ENCODE measurements at places on chromosomes 7 and 10.

DNA sequence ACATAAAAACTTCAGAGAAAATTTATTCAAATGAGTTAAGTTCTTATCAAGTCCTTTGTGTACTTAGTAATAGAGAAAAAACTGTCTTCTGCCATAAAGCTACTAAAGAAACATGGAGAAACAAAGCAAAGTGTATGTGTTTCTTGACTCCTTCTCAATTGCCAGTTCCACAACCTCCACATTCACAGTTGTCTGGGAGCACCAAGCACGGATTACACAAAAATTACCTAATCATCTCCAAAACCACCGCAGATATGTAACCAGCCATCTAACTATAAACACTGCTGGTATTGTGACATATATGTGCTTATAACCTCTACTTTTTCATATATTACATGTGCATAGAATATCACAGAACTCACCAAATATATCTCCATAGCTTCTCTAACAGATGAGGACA is 23.1 kb downstream of the MAGI2 start:
- H3K27ac ChIP-seq: no peak overlapping the region
- DNase-seq: no peak
- no peak overlapping the region for H3K4me3 ChIP-seq
- H3K27me3 ChIP-seq: peaks cover 2% of the 10 kb centered on the region
- no peaks in the 10 kb centered on the region for H3K36me3 ChIP-seq
- H3K4me1 ChIP-seq: no peaks in the 10 kb centered on the region

DNA sequence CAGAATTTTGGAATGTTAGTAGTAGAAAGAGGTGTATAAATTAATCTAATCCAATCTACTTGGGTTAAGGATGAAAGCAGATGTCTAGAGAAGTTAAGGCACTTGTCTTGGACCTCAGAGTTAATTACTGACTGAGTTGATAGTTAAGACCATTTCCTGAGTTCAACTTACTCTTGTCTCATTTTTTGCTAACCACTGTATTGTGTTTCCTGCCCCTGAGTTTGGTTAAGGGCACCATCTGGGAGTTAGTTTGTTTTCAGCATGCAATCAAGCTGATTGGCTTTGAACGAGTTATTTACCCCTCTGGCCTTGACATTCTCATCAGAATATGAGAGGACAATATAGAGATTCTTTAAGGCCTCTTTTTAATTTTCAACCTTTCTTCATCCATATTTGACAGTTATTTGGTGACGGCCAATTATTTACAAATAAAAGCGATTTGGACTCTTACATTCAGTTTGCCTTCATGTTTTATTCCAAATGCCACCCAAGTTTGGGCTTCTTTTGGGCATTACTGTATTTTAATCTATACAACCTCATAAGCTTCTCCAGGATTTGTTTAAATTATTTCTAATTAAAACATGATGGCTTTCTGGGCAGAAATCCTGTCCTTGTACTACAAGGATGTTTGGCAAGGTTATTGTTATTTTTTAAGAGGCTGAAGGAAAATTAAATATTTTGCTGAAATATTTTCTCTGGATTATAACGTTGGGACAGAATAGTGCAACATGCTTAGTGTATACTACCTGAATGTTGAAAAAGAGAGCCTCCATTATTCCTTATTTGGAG is 225.0 kb downstream of the CACNB2 start:
- H3K27ac ChIP-seq: no peak overlapping the region
- H3K36me3 ChIP-seq: peaks cover 4% of the 10 kb centered on the region
- H3K4me1 ChIP-seq: no peaks in the 10 kb centered on the region
- H3K4me3 ChIP-seq: no peak overlapping the region
- H3K27me3 ChIP-seq: no peaks in the 10 kb centered on the region
- no peak for DNase-seq

- no peaks in the 10 kb centered on the region for H3K36me3 ChIP-seq
- no peak for DNase-seq
- peaks cover 4% of the 10 kb centered on the region for H3K27me3 ChIP-seq
- no peak overlapping the region for H3K27ac ChIP-seq
Measured at GRCh38 chr7:152949253-152949652, 189.7 kb downstream of the ACTR3B start.

GRCh38 chr7:132228240-132228639 is 348.0 kb downstream of the PLXNA4 start:
- H3K4me3 ChIP-seq: no peak overlapping the region
- no peak for DNase-seq
- H3K27me3 ChIP-seq: peaks cover 2% of the 10 kb centered on the region

DNA sequence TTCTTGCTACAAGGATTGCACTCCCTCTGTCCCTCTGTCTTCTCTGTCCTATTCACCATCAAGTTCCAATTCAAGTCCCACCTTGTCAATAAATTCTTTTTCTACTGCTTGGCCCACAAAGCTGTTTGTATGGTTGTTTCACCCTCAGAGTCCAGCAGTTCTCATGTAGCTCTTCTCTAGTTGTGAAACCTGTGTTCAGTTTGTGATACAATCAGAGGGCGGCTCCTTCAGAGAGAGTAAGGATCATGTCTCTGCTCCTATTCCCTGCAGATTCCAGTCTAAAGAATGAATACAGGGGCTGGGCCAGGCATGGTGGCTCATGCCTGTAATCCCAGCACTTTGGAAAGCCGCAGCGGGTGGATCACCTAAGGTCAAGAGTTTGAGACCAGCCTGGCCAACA is 126.6 kb upstream of the BET1 start:
- no peaks in the 10 kb centered on the region for H3K4me1 ChIP-seq
- H3K27me3 ChIP-seq: no peaks in the 10 kb centered on the region
- H3K36me3 ChIP-seq: peaks cover 4% of the 10 kb centered on the region
- H3K27ac ChIP-seq: no peak overlapping the region
- no peak overlapping the region for H3K4me3 ChIP-seq
- DNase-seq: no peak

DNA sequence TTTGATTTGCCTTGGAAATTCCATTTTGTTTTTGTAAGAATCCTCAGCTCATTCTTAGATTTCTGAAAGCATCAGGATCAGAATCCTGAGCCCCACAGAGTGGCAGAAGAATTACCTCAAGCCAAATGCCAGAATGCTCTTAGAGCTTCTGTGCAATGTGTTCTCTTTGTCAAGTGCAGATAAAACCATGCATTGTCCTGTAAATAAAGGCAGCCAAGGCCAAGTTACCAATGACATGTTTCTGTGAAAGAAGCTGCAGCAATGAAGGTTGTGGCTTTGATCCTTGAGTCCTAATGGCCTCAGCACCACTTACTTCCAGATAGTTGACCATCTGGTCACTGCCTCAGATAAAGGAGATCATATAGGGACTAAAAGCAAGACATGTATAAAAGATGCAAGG is 343.3 kb upstream of the AKR1E2 start:
- no peaks in the 10 kb centered on the region for H3K4me1 ChIP-seq
- no peaks in the 10 kb centered on the region for H3K27me3 ChIP-seq
- DNase-seq: no peak
- no peak overlapping the region for H3K27ac ChIP-seq
- H3K36me3 ChIP-seq: no peaks in the 10 kb centered on the region

DNA sequence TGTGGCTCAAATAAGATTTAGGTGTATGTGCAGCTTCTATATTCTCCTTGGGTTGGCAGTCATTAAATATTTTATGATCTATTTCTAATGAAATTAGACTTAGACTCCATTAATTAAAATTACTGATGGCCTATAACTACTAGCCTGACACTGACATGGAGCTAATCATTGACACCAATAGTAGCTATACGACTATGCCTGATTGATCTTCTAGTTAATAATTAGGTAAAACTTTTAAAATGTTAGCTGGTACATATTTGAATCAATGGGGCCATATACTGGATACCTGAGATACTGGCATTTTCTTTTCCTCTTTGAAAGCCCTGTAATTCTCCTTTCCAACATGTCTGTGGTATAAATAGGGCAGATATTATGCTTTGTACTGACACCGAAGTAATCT is 14.4 kb downstream of the WEE2 start:
- H3K27me3 ChIP-seq: peaks cover 2% of the 10 kb centered on the region
- H3K4me1 ChIP-seq: no peaks in the 10 kb centered on the region
- no peak overlapping the region for H3K4me3 ChIP-seq
- H3K27ac ChIP-seq: no peak overlapping the region
- H3K36me3 ChIP-seq: peaks cover 2% of the 10 kb centered on the region

GRCh38 chr10:106158241-106158640 is 1006.3 kb downstream of the SORCS1 start:
- no peaks in the 10 kb centered on the region for H3K27me3 ChIP-seq
- no peak overlapping the region for H3K27ac ChIP-seq
- no peaks in the 10 kb centered on the region for H3K4me1 ChIP-seq
- H3K36me3 ChIP-seq: no peaks in the 10 kb centered on the region

DNA sequence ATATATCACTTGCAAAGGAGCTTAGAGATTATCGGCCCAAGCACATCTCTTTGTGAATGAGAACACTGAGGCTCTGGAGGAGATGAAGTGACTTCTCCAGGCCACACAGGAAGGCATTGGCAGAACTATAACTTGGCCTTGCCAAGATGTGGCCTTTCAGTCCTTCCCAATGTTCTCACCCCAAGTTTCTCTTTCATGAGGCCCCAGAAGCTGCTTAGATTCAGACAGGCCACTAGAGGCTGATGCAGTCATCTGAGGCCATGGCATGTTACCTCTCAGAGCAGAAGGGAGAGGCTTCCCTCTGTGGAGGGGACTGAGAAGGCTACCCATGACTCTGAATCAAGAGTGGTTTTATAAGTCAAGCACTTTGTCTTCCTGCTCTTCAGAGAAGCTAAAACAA is 1003.7 kb downstream of the LRMDA start:
- no peak overlapping the region for H3K27ac ChIP-seq
- H3K4me1 ChIP-seq: no peaks in the 10 kb centered on the region
- DNase-seq: no peak
- H3K27me3 ChIP-seq: peaks cover 3% of the 10 kb centered on the region
- H3K36me3 ChIP-seq: no peaks in the 10 kb centered on the region
- H3K4me3 ChIP-seq: no peak overlapping the region

GRCh38 chr7:16839646-16840045 is 34.8 kb upstream of the AGR2 start:
- H3K36me3 ChIP-seq: no peaks in the 10 kb centered on the region
- no peak overlapping the region for H3K4me3 ChIP-seq
- H3K27ac ChIP-seq: no peak overlapping the region
- no peaks in the 10 kb centered on the region for H3K4me1 ChIP-seq
- H3K27me3 ChIP-seq: peaks cover 7% of the 10 kb centered on the region

Measured in immature natural killer cell (primary cell).